ENCODE measurements at places on chromosomes 6 and 20.

- no peak for DNase-seq
These were observed 86.2 kb downstream of the ANKRD60 start for GRCh38 chr20:58141971-58142842.

- DNase-seq = no peak
These were observed 77.1 kb downstream of the ATRN start for GRCh38 chr20:3547906-3548305.

DNA sequence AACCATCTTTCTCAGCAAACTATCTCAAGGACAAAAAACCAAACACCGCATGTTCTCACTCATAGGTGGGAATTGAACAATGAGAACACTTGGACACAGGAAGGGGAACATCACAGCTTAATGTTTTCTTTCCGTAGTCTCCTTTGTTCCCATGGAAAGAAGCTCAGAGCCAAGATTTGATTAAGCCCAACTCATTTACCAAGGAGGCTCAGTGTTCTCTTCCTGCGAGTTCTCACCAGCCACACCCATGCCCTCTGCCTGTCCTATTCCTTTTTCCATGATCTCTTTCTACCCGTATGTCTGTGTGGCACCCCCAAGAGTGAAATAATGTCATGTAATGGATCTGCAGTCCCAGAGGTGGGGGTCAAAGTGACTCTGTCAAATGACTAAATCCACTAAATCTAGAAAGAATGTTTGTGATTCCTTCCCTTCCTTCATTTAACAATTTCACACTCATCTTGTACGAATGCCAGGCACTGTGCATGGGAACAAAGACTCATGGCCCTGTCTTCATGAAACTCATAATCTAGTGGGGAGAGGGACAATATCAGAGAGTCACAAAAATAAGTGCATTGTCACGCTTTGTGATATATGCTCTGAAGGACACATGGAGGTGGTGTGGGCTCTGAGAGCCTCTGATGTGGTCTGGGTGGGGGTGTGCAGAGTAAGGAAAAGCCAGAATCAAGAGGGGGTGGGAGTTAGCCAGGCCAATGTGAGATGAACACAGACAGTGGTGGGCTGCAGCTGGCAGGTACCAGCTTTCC is 292.1 kb downstream of the CDC5L start:
- DNase-seq = no peak

DNA sequence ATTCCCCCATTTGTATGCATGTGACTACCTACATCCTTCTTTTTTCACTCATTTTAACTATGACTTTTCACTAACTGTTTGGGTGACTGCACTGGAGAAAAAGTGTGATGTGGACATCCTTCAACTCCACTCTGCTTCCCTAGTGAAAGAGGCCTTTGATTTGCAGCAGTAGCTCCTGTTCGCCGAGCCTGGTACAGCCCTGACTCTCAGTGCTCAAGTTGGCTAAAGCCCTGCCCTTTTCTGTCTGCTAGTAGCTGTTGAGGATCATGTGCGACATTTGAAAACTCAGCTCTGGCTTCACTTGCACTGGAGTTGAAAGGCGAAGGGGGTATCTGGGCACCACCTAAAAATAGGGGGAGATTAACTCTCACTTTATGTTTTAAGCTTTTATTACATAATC is 42.1 kb downstream of the DAAM2 start:
- DNase-seq = no peak

All from cortex of kidney (tissue), 1 donor.